ENCODE measurements at places on chromosomes 1 and 21.

DNA sequence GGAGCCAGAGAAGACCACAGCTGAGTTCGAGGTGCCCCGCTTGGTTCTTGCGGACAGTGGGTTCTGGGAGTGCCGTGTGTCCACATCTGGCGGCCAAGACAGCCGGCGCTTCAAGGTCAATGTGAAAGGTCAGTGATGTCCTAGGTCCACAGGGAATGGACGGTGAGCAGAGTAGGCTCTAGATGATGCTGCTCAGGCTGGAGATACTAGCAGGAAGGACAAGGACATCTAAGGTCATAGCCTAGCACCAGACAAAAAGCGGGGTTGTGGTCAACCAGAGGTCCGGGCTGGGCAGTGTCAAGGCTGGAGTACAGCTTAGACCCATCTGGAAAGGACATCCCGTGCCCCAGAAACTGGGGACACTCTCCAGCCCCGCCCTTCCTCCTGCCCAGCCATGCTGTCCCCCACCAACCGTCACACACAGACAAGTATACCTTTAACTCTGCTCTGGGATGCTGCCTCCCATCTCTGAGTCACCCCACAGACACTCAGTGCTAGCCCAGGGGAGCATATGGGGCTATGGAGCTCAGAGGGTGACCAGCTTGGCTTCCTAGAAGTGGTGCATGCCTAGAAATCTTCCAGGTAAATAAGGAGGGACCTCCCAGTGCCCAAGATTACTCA, 8.7 kb downstream of the TIE1 start:
- no peak for DNase-seq

DNA sequence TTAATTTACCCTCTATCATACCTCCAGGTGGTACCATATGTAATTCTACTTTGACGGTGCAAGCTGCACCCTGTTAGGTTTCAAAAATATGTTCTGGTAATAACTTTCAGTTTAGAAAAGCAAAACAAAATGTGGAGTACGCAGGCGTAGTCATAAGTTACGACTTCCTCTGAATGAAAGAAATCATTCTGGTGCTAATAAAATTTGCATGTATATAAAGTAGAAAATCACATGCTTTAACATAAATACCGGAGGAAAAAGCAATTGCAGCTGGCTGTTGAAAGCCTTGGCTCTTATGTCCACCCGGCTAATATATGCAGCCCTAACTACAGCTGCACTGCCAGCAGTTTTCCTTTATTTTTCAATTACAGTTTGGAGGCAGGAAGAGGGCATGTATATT, 65.2 kb upstream of the TMPRSS15 start:
- DNase-seq: no peak

GRCh38 chr1:18803151-18803791, 56.2 kb downstream of the TAS1R2 start:
- no peak for DNase-seq

- DNase-seq: no peak
Measured at GRCh38 chr21:20451046-20451445, 547.2 kb upstream of the NCAM2 start.

DNA sequence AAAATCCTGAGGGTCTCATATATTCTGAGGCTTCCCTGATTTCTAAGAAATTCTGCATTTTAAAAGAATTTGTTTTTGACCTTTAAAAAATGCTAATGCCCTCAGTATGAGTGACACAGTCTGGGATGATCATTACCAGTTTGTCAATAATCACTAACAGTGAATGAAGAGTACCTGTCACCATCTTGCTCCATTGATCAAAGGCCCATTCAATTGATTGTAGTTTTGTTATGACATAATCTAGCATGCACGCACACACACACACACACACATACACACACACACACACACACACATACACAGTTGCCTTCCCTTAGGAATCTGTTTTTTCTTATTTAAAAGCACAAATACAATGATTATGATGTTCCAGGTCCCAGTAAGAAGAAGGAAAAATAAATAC, 250.4 kb downstream of the NFIA start:
- DNase-seq: no peak

- no peak for DNase-seq
Measured at GRCh38 chr1:217881131-217881543, 250.0 kb downstream of the SPATA17 start.

DNA sequence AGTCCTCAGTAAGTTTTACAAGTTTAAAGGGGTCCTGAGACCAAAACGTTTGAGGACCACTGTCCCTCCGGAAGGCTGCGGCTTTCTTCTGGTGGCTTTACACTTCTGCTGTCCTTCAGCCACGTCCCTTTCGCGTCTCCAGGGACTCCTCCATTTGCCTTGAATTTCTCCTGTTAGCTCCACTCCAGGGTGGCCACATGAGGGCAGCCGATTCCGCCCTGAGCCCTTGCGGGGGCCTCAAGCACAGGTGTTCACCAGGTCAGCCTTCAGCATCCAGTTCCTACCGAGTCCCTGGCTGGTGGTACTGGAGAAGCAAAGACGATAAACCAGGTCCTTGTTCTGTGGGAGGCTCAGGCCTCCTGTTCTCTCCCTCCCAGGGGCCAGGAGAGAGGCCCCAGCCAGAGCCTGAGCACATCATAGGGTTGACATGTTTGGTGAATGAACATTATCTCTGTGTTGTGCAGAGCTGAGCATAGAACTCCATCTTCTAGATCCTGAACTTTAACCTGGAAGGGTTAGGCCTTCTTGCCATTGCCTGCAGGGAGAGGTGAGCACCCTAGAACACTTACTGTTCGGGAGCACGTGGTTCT, 27.4 kb upstream of the COQ8A start:
- no peak for DNase-seq

DNA sequence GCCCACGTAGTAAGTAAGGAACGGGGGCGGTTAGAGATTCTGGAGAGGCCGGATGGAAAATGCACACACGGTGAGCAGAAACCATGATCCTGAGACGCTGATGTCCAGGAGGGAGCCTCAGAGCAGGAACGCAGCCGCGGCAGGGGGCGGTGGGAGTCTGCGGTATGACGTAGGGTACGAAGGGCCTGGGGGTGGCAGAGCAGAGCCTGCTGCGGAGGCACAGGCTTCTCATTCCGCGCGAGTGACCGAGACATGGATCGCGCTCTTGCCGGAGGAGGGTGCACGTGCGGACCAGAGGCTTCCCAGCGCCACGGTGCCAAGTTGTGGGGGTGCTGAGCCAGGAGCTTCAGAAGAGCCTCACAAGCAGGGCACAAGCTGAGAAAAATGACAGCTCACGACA, 176.2 kb downstream of the KIF26B start:
- no peak for DNase-seq

DNA sequence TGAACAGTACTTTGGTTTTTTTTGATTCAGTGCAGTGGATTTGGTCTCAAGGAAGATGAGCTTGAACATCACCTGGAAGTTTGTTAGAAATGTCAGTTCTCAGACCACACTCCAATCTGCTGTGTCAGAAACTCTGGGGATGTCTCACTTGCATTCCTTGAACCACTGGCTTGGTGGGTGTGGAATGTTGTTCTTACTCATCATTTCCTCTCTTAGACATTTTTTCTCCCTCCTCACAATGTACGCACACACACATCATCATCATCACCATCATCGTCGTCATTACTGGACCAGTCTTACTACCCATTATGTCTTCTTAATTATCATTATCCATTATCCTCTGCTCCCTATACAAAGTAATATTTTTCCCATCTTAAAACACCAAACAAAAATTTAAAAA, 91.9 kb upstream of the KCNK2 start:
- DNase-seq: no peak

GRCh38 chr21:31897311-31897710, 24.5 kb downstream of the HUNK start:
- peak; percentile 69 for DNase-seq

DNA sequence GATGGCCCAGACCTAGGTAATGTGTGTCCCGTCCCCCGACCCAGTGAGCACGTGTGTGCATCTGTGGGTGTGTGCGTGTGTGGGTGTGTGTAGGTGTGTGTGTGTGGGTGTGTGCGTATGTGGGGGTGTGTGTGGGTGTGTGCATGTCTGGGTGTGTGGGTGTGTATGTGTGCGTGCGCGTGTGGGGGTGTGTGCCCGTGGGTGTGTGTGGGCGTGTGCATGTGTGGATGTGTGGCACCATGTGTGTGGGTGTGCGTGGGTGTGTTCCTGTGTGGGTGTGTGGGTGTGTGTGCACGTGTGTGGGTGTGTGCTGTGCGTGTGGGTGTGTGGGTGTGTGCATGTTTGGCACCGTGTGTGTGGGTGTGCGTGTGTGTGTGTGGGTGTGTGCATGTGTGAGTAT, 309.5 kb downstream of the KIF26B start:
- no peak for DNase-seq

- DNase-seq: no peak
Measured at GRCh38 chr1:160597051-160597450, 17.8 kb upstream of the CD84 start.

GRCh38 chr1:223629126-223629457, 36.4 kb downstream of the CAPN8 start:
- no peak for DNase-seq

- DNase-seq: no peak
Measured at GRCh38 chr1:185474440-185475149, 157.6 kb upstream of the IVNS1ABP start.

- no peak for DNase-seq
Measured at GRCh38 chr1:218444173-218444572, 99.0 kb downstream of the TGFB2 start.

- DNase-seq: peak; percentile 30
Measured at GRCh38 chr1:54965624-54966340, 14.6 kb upstream of the TMEM61 start.

DNA sequence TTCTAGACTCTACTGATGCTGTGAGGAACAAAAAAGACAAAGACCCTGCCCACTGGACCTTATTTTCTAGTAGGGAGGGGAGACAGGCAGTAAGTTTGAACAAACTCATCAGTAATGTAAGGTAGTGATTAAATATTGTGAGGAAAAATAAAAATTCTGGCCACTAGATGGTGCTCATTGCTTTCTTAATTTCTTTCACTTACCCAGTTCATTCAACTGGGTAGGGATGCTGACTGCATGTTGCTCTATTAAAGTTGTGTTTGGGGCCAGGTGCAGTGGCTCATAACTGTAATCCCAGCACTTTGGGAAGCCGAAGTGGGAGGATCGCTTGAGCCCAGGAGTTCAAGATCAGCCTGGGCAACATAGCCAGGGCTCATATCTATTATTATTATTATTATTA, 6.3 kb upstream of the KYAT3 start:
- DNase-seq: no peak

GRCh38 chr1:82762829-82763532, 962.2 kb downstream of the ADGRL2 start:
- DNase-seq: no peak

DNA sequence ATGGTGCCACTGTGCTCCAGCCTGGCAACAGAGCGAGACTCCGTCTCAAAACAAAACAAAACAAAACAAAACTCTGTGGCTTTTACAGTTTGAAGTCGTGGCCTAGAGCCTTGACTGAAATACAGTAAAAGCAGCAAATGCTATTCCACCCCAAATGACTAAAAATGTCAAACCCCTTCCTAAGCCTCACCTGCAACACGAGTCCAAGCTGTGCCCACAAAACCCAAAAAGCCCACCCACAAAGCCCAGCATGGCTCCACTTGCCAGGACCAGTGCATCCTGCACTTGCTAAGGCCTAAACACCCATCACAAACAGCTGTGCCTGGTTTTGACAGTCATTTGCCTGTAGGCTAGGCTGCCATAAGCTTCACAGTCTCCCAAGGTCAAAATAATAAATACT, 21.3 kb downstream of the VAV3 start:
- DNase-seq: no peak

GRCh38 chr1:198367296-198367695, 173.2 kb downstream of the ATP6V1G3 start:
- no peak for DNase-seq

DNA sequence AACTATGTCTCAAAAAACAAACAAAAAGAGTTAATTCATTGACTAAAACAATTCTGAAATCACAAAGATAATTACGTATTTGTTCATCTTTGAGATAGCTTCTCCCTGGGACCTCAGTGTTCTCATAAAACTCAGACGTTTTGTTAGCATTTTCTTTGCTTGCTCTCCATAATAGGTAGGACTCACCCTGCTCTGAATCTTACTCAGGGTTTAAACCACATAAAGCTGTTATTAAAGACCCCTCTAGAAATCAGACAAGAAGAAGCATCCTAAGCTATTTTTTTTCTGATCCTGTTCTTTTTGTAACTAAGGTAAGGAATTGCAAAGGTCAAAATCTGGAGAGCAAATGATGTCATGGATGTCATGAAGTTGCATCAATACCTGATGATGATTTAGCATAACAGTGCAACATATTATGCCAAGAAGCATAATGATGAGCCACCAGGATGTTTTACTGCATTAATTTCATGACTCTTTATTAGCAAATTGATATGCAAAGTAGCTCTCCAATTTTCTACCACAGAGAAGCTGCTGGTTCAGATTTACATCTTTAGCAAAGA, 2.4 kb downstream of the FBXO42 start:
- DNase-seq: peak; percentile 19

DNA sequence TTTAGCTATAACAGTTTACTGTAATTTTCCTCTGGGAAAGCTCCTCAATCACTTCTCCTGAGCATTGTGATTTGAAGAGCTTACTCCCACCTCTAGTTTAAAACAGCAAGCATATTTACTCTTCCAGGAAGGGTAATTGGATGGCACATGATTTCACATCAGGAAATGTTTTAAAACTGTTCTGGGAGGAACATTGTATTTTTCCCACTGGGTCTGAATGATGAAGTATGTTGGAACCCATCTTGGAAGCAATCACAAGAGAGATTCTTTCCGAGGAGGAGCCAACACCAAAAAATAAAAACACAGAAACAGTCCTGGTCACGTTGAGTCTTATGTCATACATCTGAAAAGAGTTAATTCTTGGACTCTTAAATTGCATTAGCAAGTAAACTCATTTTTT, 17.3 kb downstream of the MAP10 start:
- DNase-seq: no peak

DNA sequence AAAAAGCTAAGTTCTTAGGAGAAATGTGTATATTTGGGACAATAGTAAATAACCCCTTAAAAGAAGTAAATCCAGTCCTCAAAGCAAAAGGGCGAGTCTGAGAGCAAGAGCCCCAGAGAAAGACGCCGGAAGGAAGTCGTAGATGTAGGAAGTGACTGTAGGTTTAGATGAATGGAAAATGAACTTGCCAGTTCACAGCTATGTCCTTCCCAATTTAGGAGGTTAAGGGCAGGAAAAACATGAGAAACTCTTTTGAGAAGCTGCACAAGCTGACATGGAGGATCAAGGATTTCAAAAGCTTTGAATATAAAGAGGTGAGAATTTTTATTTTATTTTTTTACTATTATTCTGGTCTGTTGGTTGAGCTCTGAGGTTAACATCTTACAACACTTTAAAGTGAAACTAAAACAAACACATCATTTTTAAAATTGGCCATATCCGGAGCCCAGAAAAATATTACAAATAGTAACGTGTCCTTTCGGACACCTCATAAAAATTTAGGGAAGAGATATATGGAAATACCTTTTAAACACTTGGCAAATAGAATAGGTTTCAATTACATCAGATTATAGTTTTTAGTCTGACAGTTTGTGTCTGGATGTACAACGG, 1178.6 kb downstream of the MRPL39 start:
- no peak for DNase-seq

DNA sequence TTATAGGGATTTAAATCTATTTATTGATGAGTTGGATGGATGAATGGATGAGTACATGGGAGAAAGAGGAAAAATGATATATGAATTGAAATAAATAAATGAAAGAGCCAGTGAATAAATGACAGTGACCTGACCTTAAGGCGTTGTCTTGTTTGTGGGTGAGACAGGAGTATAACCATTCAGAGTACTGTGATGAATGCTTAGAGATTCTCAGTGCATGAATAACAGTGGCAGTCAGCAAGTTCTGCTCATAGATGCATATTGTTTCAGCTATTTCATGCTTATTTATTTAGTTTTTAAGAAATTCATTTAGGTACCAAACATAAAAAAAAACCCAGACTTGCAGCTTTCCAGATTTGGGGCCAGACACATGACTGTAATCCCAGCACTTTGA, 116.4 kb downstream of the FGGY start:
- DNase-seq: no peak

All from SJSA1 (cell line).